ENCODE measurements at places on chromosomes 2 and 18.

GRCh38 chr2:232835687-232836208, 34.3 kb upstream of the SNORC start:
- no peak for DNase-seq

GRCh38 chr2:232815569-232815968, 39.2 kb upstream of the KCNJ13 start:
- DNase-seq, result no peak

GRCh38 chr2:83365476-83365875, 1093.6 kb downstream of the SUCLG1 start:
- no peak for DNase-seq

DNA sequence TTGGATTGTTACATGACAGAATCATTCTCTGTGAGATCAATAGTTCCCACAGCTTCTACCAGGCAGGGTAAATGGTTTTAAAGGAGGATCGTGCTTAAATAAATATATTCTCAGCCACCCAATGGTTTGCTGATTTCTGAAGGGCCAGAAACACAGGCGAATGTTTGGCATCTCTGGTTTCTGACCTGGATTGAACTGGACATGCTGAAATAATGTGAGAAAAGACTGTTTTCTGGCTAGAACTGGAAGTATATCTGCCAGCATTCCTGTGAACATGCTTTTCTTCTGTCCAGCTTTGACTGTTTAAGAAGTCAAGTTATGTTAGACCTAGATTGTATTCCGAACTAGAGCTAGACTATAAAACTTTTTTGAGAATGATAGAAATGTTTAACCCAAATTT, 77.1 kb upstream of the COL3A1 start:
- no peak for DNase-seq

All from stimulated activated effector memory CD8-positive, alpha-beta T cell treated with anti-CD3 and anti-CD28 coated beads, Interleukin-12 subunit alpha, Interleukin-12 subunit beta, amount 100 ng/mL, for 72 hours (primary cell).